Right hindlimb (tissue), 1 donor: ENCODE measurements at places on chromosomes 7 and 10.

GRCh38 chr7:25216837-25217236, 11.4 kb downstream of the NPVF start:
- no peak for DNase-seq

DNA sequence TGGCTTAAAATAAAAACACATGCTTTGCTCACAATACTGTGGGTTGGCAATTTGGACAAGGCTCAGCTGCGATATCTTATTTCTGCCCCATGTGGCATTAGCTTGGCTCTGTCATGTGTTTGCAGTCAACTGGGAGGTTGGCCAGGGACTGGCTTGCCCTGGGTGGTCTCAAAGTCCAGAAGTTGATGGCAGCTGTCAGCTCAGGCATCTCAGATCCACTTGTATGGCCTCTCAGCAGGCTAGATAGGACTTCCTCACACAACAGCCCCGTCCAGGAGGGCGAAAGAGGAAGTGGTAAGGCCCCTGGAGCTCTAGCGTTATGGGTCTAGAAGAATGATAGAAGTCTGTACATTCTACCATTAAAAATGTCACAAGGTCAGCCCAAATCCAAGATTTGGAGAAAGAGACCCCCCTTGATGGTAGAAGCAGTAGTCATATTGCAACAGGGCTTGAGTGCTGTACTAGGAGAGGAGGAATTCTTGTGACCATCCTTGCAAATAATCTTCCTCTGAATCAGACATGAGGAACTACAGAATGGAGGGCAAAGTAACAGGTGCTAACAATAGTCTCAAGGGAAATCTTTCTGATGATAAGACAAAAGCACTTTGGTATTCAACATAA, 166.2 kb downstream of the FAM107B start:
- peak; percentile 71 for DNase-seq

DNA sequence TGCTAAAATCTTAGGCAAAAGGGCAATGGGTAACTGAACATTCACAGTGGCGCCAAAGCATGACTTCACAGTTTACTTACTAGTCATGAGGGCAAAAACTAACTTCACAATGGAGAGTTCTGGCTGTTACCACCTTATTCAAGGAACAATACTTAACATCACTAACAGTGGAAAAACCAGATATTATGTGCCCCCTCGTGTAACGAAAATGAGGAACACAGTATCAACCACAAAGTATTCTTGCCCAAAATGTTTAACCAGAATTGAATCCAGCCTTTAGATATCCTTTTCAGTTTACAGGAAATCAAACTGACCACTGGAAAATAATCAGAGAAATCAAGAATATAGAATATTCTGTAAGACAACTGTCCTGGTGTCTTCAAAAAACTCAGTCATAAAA, 9.5 kb downstream of the C7orf25 start:
- no peak for DNase-seq

GRCh38 chr7:51262796-51263531, 53.6 kb downstream of the COBL start:
- no peak for DNase-seq

GRCh38 chr10:71124921-71125748, 87.2 kb upstream of the UNC5B start:
- DNase-seq = peak; percentile 72

DNA sequence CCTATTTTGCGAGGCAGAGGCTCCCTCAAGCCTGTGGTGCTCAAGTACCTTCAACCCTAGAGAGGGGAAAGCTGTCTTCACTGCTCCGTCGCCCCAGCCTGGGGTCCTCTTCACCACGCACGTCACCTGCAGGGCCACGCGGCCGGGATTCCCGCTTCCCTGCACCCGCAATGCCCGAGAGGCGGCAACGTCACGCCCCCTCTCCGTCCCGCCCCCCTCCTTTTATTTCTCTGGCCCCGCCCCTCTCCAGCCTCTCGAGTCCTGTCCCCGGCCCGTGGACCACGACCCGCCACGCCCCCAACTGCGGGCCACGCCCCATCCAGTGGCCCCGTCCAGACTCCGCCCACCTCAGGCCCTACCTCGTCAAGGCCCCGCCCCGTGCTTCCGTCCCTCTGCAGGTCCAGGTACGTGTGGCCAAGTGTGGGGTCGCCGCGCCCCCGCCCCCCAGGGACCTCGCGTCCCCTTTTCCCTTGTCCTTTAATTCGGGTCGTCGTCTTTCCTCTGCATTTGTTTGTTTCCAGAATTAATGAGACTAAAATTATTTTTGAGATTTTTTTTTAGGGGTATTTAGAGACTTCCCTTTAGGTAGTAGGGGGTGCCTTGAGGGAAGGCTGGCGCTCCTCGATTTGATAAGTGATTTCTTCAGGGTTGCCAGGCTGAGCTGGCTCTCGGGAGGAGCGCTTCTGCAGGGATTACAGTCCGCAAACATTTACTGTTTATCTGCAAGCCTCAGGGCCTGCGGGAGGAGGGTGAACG, 69.8 kb upstream of the BAIAP2L1 start:
- no peak for DNase-seq

GRCh38 chr7:17681965-17682364, 258.3 kb downstream of the SNX13 start:
- DNase-seq = no peak

DNA sequence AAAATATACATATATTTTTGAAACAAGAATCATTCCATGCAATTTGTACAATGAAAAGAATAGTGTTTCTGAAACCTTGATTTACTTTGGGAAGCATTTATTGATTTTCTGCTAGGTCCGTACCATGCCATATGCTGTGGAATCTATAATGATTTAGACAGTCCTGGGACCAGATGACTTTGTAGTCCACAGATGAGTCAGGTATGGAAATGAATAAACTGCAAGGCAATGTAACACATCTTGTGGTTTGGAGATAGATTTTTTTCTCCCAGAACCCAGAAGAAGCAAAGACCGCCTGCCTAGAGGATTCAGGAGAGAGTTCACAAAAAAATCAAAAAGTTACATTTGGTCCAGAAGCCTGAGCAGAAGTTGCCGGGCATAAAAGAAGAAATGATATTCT, 190.4 kb downstream of the GPR37 start:
- no peak for DNase-seq

DNA sequence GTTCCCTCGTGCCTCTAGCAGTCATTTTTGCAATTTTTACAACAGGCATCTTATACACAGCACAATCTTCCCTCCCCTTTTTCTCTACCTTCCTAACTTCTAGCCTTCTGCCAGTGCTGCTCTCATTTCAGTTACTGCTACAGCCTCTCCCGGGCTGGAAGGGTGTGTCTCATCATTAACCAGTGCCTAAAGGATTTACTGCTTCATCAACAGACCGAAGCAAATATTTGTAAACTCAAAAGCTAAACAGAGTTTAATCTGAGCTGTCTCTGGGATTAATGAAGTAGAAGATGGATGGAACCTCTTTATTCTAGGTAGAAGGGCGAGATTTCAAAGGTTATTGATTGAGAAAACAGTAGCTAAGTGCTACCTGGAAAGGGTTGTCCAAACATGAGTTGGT, 94.3 kb downstream of the PRPF18 start:
- no peak for DNase-seq

- peak; percentile 87 for DNase-seq
Measured at GRCh38 chr7:114922026-114922651, at the start of gene MDFIC. MDFIC (plus strand) TSS chr7:114922094; CDS start chr7:114923034, 940 bp downstream.

GRCh38 chr10:128411643-128412042, 285.4 kb upstream of the MKI67 start:
- DNase-seq = no peak

DNA sequence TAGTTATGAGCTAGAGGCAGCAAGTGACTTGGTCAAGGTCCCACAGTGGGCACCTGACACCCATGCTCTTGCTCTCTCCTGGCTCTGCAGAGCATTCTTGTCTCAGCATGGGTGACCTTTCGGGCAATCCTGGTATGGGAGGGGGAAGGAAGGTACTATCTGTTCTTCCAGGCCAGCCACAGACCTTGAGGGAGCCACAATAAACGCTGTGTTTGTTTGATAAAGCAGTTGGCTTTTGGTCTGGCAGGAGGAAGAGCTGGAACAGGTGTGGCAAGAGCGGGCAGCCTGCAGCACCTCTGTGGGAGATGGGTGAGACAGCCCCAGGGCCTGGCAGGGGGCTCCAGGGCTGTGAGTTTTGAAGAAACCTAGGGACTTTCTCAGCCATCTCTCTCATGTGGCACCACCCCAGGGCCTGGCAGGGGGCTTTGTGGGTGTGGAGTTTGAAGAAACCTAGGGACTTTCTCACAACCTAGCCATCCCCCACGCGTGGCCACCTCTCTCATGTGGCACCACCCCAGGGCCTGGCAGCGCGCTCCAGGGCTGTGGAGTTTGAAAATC, 11.4 kb downstream of the CLDN3 start:
- no peak for DNase-seq

- no peak for DNase-seq
Measured at GRCh38 chr10:17290226-17290625, 62.2 kb downstream of the VIM start.

GRCh38 chr7:155229548-155230168, 68.0 kb upstream of the INSIG1 start:
- no peak for DNase-seq

- no peak for DNase-seq
Measured at GRCh38 chr7:140684066-140684950, 11.6 kb downstream of the ADCK2 start.

DNA sequence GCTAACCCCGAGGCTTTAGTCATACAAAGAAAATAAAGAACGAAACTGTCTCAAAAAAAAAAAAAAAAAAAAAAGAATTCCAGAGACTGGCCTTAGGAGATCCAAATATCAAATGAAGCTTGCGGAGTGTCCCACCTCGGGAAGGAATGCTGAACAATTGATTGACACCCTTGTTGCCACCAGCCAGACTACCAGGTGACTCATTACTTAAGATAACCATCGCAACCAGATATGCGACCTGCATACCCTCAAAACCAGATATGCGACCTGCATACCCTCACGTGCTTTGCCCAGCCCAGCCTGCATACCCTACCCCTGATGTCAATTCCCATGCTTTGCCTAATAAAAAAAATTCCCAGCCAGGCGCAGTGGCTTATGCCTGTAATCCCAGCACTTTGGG, 2.7 kb upstream of the PRKRIP1 start:
- DNase-seq = no peak
